Activated CD4-positive, alpha-beta T cell treated with anti-CD3 and anti-CD28 coated beads, Interleukin-2, amount 10 ng/mL, durations not matched to agents 7 days and 5 days (primary cell): ENCODE measurements at places on chromosomes 1 and 21.

DNA sequence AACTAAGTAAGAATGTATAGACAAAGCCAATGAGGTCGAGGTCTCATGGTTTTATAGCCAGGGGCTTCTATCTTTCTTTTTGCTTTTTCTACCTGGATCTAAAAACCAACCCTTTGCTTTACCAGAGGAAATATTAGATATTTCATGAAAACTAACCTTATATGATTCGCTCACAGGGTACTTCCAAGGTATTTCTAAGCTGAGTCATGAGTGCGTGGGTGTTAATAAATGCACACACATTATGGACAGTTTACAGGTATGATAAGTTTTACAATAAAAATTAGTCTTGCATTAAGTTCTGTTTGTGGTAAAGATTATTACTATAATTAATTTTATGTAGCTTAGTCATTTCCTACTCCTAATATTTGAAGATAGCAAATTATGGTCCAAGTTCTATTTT, 217.2 kb downstream of the CHRM3 start:
- DNase-seq: no peak

DNA sequence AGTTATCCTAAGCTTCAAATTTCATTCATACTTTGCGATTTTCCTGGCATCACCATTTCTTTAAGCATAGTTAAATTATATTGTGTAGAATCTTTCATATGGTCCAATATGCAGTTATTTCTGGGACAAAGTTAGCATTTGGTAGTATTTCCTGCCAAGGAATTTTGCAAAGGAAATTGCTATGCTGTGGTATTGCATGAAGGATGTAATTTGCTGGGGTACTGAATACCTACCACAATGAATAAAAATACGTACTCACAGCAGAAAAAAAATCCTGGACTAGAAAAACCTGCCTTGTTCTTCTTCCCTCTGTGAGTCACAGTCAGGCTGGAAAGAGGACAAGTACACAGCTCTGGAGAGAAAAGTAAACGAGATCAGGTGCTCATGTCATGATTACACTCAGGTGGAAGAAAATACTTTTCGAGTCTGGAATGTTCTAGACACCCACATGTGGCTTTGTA, 241.2 kb downstream of the PTBP2 start:
- no peak for DNase-seq

DNA sequence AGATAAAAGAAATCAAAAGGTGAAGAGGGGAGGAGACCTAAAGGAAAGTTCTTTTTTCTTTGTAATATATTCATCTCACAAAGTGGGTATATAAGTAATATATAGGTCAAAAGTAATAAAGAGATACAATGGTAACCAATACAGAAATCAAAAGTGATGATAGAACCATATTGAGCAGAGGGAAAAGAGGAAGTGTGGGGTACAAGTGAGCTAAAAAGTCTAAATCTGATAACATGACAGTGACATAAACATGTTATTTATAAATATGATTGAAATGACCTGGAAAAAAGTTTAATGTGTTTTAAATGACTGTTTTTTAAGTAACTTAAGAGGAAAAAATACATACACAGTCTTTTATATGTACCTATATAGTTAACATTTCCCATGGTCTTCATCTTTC, 70.5 kb downstream of the MRPL39 start:
- DNase-seq: no peak

- no peak for DNase-seq
These were observed 54.1 kb upstream of the ABCG1 start for GRCh38 chr21:42164818-42165217.

GRCh38 chr1:176790786-176791185, 327.8 kb downstream of the PAPPA2 start:
- DNase-seq: no peak
